ELF-1 (cell line): ENCODE measurements at places on chromosomes 16 and 17.

GRCh38 chr17:69067274-69068047, 6.7 kb upstream of the ABCA9 start:
- no peak for DNase-seq

DNA sequence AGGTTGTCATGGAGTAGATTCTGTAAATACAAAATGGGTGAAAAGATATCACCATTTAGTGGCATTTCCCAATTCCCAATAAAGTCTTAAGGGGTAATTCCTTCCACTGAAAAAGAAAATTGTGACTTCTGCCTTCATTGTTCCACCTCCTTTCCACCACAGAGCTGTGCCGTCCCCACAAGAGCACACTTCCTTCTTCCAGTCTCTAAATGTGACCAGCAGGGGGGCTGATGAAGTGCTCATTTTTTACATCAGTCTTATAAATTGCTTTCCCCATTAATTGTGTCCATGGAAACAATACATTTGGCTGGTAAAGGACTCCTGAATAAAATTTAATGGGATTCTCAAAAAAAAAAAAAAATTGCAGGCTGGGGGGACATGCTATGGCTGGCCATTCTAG, 260.8 kb upstream of the PSMD7 start:
- no peak for DNase-seq

GRCh38 chr16:73189136-73189535, 141.2 kb upstream of the ZFHX3 start:
- DNase-seq = no peak

DNA sequence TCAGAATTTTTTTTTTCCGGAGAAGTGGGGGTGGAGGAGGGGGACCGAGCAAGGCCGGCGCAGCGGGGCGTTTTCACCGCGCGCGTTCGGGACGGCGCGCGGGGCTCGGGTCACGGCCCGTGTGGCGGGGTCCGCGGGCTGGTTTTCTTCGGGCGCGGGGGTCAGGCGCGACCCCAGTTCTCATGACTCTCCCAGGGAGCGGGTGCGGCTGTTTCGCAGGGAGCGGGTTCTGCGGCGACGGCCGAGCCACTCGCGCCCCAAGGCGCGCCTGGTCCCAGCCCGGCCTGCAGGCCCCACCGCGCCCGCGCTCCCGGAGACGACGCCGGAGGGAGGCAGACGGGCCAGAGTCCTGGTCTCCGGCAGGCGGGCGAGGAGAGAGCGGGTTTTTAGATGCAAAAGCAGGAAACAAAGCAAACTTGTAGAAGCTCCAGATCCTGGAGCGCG, 1.0 kb downstream of the BAHCC1 start:
- DNase-seq = no peak

DNA sequence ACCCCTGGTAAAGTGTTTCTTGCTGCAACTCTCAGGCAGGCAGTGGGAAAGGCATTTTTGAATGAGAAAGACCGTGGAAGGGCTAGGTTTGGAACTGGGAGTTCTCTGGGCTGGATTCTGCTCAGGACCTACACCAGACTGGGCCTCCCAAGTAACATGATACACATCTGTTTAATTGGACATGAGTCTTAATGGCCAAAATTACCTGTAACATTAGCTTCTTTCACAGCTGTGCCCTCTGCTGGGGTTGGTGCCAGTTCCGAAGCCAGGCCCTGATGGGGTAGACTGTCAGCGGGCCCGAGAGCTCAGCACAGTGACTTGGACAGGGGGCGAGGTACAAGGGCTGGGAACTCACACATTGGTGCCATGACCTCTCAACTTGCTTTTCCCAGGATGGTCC, 118.9 kb upstream of the IRX3 start:
- DNase-seq = no peak

- DNase-seq = no peak
Measured at GRCh38 chr16:20904507-20905081, 4.0 kb downstream of the LYRM1 start.

DNA sequence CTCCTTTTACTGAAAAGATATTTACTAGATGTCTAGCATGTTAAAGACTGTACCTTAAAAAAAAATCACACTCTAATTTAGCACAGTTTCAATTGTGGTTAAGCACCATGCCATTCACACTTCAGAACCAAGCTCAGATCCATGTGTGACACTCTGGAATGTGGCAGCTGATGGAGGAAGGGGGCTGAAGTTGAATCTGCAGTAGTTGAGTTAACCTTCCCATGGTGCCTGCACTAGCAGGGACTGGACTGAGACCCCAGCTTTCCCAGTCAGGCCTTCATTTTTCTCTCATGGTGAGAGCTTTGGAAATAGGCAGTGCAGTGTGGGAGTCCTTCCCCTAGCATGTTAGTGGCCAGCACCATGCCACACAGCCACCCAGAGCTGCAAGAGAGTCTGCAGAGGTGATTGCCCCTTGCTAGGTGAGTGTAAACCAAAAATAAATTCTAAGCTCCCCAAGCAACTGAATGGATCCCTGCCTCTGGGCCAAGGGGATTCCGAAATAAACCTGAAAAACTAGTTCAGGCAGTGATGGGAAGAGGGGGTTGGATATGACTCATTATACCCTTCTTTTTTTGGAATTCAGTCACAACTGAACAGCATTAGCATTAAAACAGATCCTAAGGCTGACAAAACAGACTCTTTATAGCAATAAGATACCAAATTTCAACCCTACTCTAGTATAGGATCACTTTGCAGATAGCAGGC, 208.5 kb downstream of the WWOX start:
- peak; percentile 68 for DNase-seq

DNA sequence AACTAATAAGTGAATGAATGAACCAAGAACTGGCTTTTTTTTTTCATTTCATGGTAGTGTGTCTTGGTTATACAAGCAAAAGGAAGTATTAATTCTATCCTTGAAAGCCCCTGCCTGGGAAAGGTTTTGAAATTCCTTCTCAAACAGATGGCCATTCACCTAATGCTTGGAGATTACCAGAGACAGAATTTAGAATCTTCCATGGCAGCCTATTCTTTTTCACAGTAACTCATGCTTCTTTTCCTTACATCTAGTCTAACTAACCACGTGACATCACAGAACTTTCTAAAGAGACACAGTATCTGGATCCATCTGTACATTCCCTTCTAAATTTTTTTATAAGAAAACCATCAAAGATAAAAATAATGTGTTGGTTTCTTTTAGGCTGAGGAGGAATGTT, 151.6 kb downstream of the FTO start:
- no peak for DNase-seq

DNA sequence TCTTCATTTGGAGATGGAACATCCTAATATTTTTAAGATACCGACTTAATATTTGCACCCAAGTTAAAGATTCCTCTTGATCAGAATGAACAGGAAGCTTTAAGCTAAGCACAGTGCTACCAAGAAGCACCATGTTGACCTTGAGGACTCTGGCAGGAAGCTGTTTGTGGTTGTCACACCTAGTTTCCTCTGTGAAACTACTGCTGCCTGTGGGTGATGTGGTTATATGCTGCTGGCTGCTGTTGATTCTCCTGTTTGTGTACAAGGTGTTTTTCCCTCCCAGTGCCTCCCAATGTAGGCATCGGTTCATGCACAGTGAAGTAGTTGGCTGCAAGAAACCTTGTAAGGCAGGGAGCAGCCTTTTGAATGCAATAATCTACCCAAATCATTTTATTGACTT, 23.4 kb downstream of the RBL2 start:
- DNase-seq = no peak

DNA sequence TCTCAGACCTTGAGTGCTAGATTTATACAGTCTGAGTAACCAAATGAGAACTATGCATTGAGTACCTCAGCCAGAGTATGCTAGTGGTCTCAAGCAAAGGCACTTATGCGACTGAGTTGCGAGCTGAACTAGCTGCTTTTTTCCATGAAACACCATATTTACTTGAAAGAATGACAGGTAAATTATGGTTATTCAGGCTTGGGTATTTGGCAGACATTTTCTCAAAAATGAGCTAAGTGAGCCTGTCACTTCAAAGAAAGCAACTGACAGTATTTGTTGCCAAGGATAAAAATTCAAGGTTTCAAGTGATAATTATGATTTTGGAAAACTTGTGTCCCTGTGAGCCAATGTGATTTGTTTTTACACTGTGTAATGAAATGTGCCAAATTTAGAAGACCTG, 19.3 kb downstream of the CACNG3 start:
- no peak for DNase-seq

GRCh38 chr16:71472051-71472450, 10.0 kb upstream of the ZNF23 start:
- no peak for DNase-seq

DNA sequence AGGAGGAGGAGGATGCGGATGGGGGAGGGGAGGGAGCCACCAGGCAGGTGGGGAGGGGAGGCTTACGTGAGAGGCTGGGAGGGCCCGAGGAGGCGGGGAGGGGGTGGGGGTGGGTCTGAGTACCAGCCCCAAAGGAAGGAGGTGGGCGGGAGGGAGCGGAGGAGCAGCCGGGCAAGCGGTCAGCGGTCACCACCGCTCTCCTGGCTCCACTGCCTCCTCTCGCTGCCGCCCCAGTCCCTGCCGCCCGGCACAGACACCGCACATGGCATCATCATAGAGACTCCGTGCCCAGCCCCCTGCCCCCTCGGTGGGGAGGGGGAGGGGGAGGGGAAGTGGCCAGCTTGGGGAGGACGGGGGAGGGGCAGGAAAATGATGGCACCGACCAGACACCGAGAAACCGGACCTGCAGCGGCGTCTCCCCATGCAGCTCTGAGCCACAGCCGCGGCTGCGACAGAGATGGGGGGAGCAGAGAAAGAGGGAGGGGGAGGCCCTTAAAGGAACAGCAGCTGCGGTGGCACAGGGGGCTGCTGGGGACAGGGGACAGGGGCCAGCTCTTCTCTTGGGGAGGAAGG, at the start of gene TLCD3B:
Gene TLCD3B, minus strand, starts transcription at position 431 of the 573 bp plus-strand sequence. CDS start 744 bp downstream, outside the sequence.
- no peak for DNase-seq

DNA sequence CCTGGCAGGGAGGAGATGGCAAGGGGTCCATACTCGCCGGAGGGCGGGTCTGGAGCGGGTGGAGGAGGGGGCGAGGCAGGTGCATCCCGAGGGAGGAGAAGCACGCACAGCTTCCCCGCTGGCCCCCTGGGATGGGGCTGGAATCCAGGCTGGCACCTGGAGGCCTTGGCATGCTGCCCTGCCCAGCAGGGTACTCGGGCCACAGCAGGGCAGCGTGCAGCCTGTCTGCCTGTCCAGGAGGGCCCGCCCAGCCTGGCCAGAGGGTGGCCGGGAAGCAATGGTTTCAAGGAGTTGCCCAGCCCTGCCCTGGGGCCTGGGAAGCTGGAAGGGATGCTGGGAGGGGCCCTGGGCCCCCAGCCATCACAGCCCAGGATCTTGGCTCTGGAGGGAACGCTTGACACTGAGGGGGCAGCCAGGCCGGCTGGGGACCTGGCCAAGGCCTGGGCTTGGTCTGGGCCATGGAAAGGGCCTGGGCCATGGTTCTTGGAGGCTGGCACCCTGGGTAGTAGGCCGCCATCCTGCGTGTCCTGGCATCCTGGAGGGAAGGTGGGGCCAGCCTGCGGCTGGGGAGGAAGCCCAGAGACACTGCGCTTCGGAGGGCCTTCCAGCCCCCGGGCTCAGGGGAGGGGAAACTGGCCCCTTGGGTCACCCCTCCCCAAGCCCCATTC, 1.1 kb downstream of the GLIS2 start:
- peak; percentile 49 for DNase-seq

DNA sequence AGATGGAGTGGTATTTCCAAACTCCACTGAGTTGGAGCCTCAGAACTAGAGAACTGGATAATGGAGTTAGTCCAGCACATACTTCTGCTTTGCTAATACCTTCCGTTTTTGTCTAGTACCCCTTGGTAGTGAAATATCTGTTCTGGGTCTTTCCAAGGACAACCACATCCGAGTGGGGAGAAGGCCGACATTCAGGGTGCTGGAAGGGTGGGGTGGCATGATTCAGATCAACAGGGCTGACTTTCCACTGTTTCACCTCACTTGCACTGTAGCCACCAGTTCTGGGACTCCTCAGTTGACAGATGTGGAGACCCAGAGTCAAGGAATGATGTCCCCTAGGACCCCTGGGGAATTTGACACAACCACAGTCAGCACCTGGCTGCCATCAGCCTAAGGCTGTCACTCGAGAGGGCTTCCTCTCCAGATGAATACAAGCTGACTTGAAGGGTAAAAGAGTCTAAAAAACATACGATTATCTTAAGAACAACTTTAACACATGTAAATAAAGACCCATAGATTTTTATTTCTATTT, 84.8 kb upstream of the HNF1B start:
- DNase-seq = no peak

DNA sequence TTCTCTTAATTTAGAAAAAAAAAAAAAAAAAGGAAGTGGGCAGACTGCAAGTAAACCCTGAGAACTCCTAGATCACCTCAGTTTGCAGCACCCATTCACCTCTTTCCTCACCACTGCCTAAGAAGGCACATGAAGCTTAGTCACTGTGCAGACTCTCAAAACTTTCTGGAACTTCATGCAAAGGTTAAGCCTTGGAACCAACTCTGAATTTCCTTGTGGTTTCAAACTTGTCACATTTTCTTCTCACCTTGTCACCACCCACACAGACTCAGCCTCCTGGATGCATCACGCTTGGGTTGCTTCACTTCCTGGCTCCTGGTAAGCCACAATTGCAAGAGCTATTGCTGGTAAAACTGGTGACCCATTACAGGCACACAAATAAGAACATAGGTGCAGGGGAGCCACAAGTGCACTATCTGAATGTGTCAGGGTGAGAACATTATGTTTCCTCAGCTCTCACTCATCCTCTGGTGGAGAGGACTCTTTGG, 15.0 kb upstream of the CPD start:
- no peak for DNase-seq

GRCh38 chr17:63950940-63951907, 19.1 kb upstream of the CD79B start:
- DNase-seq = peak; percentile 59

- no peak for DNase-seq
Measured at GRCh38 chr17:1008008-1008761, 11.3 kb downstream of the TIMM22 start.

GRCh38 chr16:12646098-12646489, 157.6 kb downstream of the CPPED1 start:
- DNase-seq = no peak

GRCh38 chr17:45225051-45225700, 3.5 kb downstream of the FMNL1 start:
- DNase-seq = no peak

DNA sequence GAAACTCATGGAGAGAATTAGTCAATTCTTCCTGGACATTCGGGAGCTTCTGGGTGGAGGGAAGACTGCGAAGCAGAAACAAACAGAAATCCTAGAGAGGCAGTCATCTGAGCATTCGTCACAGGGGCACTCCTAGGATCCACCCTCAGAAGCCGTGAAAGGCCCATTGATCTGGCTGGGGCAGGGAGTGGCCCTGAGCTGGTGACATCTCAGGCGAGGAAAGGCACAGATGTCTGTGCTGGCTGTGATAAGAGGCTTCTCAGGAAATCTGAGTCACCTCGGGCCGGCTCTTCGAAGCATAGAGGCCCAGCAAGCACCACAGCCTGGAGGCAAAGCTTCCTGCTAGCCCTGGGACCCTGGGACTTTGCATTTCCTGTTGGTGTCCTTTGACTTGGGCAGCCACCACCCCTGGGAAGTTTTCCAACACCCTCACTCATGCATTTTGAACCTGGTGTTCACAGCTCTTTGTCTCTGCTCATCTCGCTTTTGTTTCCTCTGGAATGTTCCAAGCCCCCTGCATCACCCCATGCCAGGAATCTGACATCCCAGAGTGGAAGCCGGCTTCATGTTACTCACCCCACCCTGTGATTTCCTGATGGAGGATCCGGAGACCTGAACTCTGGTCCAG, 23.3 kb upstream of the CDRT4 start:
- peak; percentile 94 for DNase-seq
